NCI-H2081 (cell line): ENCODE measurements at places on chromosomes 1 and 21.
A peak's percentile ranks its signal among the peaks of the same experiment; 100 is the strongest.

GRCh38 chr1:95437781-95438180 is 203.8 kb downstream of the RWDD3 start:
- DNase-seq = no peak

DNA sequence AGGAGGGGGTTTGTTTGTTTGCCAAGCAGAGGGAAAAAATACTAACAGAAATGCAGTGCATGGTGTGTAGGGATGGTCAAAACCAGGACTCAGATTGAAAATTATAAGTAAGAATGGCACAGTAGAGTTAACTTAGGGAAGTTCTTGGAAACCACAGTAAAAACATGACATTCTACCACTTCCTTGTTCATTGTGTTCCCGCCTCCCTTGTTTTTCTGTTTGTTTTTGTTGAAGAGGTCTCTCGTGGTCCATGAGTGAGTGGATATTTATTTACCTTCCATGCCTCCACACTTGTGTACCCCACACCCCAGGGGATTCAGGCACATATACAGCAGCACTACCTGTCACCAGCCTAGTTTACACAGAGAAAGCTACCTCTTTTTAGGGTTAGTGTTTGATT is 69.6 kb downstream of the OLFML2B start:
- DNase-seq = no peak

- DNase-seq = no peak
Measured at GRCh38 chr1:47813970-47814369, 183.2 kb downstream of the TRABD2B start.

- no peak for DNase-seq
Measured at GRCh38 chr1:223179786-223180185, 36.7 kb upstream of the TLR5 start.

DNA sequence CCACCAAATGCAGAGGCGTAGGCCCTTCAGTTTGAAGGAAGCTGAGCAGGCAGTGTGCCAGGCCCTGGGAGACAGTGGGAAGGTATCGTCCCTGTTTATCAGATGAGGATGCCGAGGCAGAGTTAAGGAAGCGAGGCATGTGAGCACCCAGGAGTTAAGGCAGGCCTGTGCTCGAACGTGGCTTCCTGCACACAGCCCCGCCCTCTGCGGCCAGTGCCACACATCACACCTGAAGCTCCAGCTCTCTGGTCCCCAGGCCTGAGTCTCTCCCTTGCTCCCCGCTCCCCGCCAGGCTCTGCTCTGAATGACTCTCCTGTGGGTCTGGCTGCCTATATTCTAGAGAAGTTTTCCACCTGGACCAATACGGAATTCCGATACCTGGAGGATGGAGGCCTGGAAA is 32.1 kb downstream of the EPHX1 start:
- DNase-seq = no peak

DNA sequence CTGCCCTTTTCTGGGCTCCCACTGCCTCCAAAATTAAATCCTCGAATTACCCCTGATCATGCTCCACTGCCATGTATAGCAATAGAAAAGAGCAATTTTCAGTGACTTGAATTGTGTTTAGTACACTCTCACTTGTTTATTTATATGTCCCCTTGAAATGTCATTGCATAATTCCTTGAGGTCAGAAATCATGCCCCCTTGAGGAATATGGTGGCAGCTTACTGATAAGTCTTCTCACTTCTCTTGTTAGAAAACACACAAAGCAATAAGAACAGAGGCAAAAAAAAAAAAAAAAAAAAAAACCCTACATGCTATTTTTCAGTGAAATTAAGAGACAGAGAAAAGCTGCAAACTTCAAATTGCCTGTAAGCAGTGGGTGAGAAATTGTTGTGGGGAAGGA is 37.5 kb downstream of the GPR88 start:
- no peak for DNase-seq

DNA sequence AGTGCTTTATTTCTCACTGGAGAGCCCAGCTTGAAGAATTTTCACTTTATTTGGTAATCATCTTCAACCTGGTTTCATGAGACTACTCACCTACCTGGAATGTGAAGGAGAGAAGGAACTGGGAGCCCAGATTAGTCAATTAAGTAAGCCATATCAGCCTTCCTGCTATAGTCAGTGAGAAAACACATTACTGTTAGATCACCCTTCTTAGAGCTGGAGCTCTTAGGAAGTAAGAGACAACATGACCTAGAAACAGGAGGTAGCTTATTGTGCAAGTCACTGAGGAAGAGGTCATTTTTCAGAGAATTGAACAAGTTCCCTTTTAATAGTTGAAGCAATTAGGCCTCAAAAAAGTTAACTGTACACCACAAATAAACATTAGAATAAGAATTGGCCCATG is 49.2 kb upstream of the TEKT2 start:
- DNase-seq = no peak

DNA sequence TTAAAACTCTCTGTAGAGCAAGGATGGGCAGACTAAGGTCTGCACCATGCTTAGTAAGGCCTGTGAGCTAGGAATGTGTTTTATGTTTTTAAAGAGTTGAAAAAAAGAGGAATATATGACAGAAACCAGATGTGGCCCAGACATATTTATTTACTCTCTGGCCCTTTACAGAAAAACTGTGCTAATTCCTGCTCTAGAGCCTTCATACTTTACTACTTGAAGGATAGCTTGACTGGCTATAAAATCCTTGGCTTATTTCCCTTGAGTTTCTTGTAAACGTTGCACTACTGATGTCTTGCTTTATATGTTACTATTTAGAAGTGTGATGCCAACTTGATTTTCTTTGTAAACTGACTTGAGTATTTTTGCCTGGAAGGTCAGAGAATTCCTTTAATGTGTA is 33.5 kb downstream of the CTBS start:
- no peak for DNase-seq

DNA sequence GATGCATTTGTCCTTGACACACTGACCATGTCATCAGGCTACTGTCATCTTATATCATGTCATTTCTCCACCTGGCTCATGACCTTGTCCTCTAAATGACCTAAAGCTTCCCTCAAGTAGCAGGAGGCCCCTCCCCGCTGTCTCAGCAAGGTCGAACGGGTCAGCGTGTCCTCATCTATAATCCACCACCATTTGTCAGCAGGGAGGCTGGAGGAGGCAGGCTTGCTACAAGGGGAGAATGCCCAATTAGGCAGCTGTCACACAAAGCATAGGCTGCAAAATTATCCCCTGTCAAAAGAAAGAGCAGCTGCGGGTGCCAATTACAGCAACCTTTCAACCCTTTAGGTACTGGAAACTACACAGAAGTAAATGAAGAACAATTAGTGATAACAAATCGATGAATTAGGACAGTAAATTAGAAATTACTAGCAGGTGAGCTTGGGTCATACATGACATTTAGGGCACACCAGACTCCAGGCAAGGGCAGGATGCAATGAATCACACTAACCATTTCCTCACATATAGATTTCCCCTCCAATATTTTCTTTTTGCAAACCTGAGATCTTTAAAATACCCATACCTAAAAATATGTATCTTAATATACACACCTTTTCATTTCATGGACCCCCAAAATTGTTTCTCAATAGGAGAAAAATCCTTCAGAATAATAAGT is 61.2 kb downstream of the NRIP1 start:
- peak; percentile 94 for DNase-seq
